WTC11 (cell line): ENCODE measurements at places on chromosomes 5 and 9. TPM values are rescaled to one million over a fixed set of nuclear protein-coding genes. Genes with fewer than 3 reads are reported as not detected.

DNA sequence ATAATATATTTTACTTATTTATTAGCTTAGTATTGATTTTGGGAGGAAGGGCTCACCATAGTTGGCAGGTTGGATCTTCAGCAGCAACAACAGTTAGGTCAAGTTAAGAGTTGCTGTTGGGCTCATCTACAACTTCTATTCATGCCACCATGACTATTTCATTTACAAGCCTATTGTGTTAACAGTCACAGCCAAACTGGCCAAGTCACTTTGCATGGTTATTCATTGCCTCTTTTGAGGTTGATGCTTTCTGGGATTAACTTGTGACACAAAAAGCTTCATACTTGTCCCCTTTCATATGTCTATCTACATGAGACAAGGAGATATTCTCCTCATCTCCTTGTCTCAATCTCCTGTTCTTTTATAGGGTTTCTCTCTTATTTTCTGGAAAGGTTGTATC is 98.3 kb downstream of the WDR70 start:
- H3K36me3 ChIP-seq: peaks cover 51% of the 10 kb centered on the region
- H3K27me3 ChIP-seq: peaks cover 3% of the 10 kb centered on the region; the same call in 1 of the 2 replicates
- H3K4me1 ChIP-seq: peaks cover 9% of the 10 kb centered on the region
- H3K27ac ChIP-seq: no peak overlapping the region

DNA sequence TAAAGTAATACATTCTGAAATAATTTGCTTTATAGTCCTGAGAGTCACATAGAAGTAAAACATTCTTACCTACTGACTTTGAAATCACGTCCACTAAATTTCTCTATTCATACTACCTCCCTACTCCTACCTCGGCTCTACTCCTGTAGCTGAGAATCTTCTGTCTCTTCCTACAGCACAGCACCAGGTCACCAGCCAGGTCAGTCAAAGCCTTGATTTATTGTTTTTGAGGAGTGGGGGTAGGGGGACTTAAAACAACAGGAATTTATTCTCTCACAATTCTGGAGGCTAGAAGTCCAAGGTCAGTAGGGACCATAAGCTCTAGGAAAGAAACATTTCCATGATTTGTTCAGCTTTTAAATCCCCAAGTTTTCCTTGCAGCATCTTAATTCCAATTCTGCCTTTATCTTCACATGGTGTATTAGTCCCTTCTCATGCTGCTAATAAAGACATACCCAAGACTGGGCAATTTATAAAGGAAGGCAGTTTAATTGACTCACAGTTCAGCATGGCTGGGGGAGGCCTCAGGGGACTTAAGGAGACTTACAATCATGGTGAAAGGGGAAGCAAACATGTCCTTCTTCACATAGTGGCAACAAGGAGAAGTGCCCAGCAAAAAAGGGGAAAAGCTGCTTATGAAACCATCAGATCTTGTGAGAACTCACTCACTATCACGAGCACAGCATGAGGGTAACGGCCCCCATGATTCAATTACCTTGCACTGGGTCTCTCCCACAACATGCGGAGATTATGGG is 49.6 kb upstream of the CCNG1 start:
- DNase-seq: no peak
- H3K27me3 ChIP-seq: no peaks in the 10 kb centered on the region
- no peak overlapping the region for H3K27ac ChIP-seq
- no peak overlapping the region for H3K4me3 ChIP-seq
- H3K36me3 ChIP-seq: peaks cover 7% of the 10 kb centered on the region

- H3K27ac ChIP-seq: peak overlapping the region; percentile 95
- H3K4me1 ChIP-seq: peaks cover 49% of the 10 kb centered on the region
- peak overlapping the region; percentile 91 for H3K4me3 ChIP-seq
- no peaks in the 10 kb centered on the region; the same call in 1 of the 2 replicates for H3K27me3 ChIP-seq
These were observed 257.7 kb downstream of the EPB41L4A start for GRCh38 chr5:112161392-112161748.

DNA sequence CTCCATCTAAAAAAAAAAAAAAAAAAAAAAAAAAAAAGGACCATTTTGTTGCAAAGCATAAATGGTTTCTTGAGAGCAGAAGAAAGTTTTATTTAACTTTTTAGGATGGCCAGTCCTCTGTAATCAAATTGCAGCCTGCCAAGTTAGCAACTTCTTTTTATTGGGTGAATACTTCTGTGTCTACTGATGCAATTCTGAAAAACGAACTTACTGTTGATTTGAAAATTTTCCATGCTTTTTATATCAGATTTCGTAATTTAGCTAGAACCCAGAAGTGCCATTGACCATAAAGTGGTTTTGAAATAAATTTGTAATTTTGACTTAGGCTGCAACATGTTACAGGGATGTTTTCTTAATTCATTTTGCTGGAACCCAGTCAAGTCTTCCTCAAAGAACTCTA is 269.1 kb upstream of the ACTBL2 start:
- DNase-seq: no peak
- H3K4me1 ChIP-seq: no peaks in the 10 kb centered on the region
- no peak overlapping the region for H3K4me3 ChIP-seq
- H3K27me3 ChIP-seq: no peaks in the 10 kb centered on the region
- H3K36me3 ChIP-seq: no peaks in the 10 kb centered on the region

GRCh38 chr5:14471507-14471906 is 110.1 kb upstream of the OTULINL start:
- no peaks in the 10 kb centered on the region for H3K4me1 ChIP-seq
- H3K36me3 ChIP-seq: peaks cover 27% of the 10 kb centered on the region
- H3K27me3 ChIP-seq: no peaks in the 10 kb centered on the region
- no peak overlapping the region; the same call in 1 of the 2 replicates for H3K27ac ChIP-seq
- H3K4me3 ChIP-seq: no peak overlapping the region

GRCh38 chr5:170393958-170394357 is 4.8 kb upstream of the KCNMB1 start:
- no peak for DNase-seq
- no peak overlapping the region for H3K4me3 ChIP-seq
- 0 out of 2 replicates have a peak overlapping the region, but pooled peaks have one; percentile 29 for H3K27ac ChIP-seq
- H3K4me1 ChIP-seq: peaks cover 80% of the 10 kb centered on the region
- no peaks in the 10 kb centered on the region for H3K36me3 ChIP-seq

- H3K36me3 ChIP-seq: peaks cover 13% of the 10 kb centered on the region
- peak overlapping the region; percentile 76 for H3K27ac ChIP-seq
- H3K4me1 ChIP-seq: peaks cover 24% of the 10 kb centered on the region
- no peak overlapping the region for H3K4me3 ChIP-seq
- peak; percentile 17 for DNase-seq
These were observed 23.2 kb downstream of the SLC46A2 start for GRCh38 chr9:112867275-112867991.

DNA sequence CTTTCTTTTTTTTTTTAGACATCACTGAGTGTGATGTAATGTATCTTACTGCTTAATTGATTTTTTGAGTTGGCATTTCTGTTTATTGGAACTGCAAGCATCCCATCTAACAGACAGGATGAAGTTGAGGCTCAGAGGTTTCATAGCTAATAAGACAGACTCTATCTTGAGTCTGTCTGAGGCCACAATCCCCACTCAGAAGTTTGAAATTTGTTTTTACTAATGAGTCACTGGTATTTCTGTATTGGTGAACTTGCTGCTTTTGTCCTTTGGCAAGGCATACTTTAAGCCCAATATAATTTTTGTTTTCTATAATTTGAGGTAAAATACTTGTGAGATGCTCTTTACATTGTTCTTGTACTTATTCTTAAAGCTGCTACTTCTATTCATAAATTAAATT is 491.2 kb downstream of the PSAT1 start:
- no peaks in the 10 kb centered on the region for H3K36me3 ChIP-seq
- no peaks in the 10 kb centered on the region for H3K27me3 ChIP-seq
- H3K4me3 ChIP-seq: no peak overlapping the region
- no peaks in the 10 kb centered on the region for H3K4me1 ChIP-seq

GRCh38 chr5:115424030-115424429 is 120.5 kb downstream of the FEM1C start:
- no peak for DNase-seq
- H3K27me3 ChIP-seq: no peaks in the 10 kb centered on the region
- no peak overlapping the region for H3K4me3 ChIP-seq
- H3K27ac ChIP-seq: no peak overlapping the region
- H3K36me3 ChIP-seq: no peaks in the 10 kb centered on the region
- H3K4me1 ChIP-seq: peaks cover 26% of the 10 kb centered on the region

DNA sequence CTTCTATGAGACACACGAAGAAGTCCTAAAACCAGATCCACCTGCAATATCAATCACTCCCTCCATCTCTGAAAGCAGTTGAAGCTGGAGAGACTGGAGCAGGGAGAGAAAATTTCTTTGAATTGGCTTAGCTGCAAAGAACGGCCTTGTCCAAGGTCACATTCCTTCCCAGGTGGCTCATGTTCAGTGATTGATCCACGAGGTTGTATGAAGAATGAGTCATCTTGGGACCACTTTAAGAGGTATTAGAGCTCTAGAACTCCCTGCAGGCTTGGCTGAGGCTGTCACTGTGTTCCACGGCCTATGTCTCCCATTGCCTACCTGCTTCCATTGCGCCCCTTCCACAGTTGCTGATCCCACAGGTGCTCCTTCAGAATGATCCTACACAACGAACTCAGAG is 68.2 kb downstream of the HMHB1 start:
- no peaks in the 10 kb centered on the region for H3K36me3 ChIP-seq
- H3K27me3 ChIP-seq: no peaks in the 10 kb centered on the region
- peaks cover 12% of the 10 kb centered on the region; the same call in 1 of the 2 replicates for H3K4me1 ChIP-seq
- DNase-seq: no peak
- H3K27ac ChIP-seq: no peak overlapping the region

MCC gene
- total RNA-seq: 15.4 to 23.5 TPM (median 17.2 TPM) in 3 replicates

ZNF474 gene
- total RNA-seq: not detected in 3 replicates

EHMT1 gene
- total RNA-seq: 152 to 170 TPM (median 154 TPM) in 3 replicates

MAN1B1 gene
- 44.9 to 57.1 TPM (median 47.1 TPM) in 3 replicates for total RNA-seq
